ENCODE measurements at places on chromosomes 11 and 22. TPM values are rescaled to one million over a fixed set of nuclear protein-coding genes. Genes with fewer than 3 reads are reported as not detected.

The VWA5A gene
- total RNA-seq, result 6.8 TPM

The MMP8 gene
- not detected for total RNA-seq

The SART1 gene
- 61.5 TPM for total RNA-seq

The DESI1 gene
- 53.6 TPM for total RNA-seq

The BCR gene
- 60.7 TPM for total RNA-seq

The SCARF2 gene
- 1.2 TPM for total RNA-seq

The LRRC75B gene
- total RNA-seq, result 2.1 TPM

The OMP gene
- not detected for total RNA-seq

The LMO1 gene
- not detected for total RNA-seq

The SLC43A3 gene
- 101 TPM for total RNA-seq

The APOA4 gene
- total RNA-seq, result not detected

The BAIAP2L2 gene
- total RNA-seq, result 0.55 TPM

The SLCO2B1 gene
- 0.30 TPM for total RNA-seq

Data from activated CD4-positive, alpha-beta memory T cell treated with anti-CD3 and anti-CD28 coated beads, Interleukin-2, amount 10 ng/mL, durations not matched to agents 7 days and 5 days (primary cell).